ENCODE measurements at places on chromosomes 7 and 10. TPM values are rescaled to one million over a fixed set of nuclear protein-coding genes. Genes with fewer than 3 reads are reported as not detected.
A peak's percentile ranks its signal among the peaks of the same experiment; 100 is the strongest.

GRCh38 chr7:27303026-27303425 lies 60.4 kb downstream of the EVX1 start:
- no peak for DNase-seq

DNA sequence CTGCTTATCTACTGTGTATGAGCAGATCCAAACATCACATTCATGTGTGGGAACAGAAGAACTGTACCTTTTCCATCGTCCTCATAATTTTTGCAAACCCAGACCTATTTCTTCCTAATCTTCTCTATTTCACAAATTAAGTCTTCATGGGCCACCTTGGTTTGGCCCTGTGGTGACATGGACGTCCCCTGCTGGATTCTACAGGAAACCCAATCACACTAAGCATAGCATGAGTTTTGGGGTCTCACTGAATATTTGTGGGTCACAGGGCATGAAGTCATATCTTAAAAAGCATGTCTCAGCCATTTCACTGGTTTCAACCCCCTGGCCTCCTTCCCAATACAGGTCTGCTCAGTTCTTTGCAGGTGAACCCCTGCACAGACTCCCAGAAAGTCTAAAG lies 35.8 kb upstream of the CDCA7L start:
- no peak for DNase-seq

DNA sequence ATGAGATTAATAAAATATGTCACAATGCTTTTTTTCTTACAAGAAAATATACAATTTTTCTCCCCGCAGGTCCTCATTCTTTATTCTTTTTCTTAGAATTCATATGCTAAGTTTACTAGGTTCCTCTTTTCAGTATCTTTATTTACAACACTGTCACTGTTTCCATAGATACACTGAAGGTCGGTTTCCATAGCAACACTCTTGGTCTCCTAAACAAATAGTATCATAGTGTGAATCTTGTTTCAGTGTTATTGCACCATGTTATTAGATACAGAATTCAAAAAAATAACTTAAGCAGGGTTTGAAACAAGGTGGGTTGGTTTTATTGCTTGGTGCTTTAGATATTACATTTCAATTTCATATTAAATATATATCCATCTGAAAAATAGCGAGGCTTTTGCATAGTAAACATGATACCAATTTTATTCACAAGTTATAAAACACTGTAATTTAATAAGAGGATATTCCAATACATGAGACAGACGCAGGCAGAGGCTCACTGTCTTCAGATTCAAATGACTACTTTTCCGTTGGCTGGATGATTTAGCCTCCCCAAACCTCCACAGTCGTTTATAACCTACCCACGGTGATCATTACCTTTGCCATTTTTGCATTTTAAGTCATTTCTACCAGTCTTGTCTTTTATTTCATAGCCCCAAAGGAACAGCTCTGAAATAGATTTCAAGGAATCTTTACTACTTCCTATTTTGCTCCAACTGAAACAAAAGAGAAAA lies 88.9 kb upstream of the KLF6 start:
- peak; percentile 80 for DNase-seq

CALHM3 gene
- not detected for polyA plus RNA-seq

DNA sequence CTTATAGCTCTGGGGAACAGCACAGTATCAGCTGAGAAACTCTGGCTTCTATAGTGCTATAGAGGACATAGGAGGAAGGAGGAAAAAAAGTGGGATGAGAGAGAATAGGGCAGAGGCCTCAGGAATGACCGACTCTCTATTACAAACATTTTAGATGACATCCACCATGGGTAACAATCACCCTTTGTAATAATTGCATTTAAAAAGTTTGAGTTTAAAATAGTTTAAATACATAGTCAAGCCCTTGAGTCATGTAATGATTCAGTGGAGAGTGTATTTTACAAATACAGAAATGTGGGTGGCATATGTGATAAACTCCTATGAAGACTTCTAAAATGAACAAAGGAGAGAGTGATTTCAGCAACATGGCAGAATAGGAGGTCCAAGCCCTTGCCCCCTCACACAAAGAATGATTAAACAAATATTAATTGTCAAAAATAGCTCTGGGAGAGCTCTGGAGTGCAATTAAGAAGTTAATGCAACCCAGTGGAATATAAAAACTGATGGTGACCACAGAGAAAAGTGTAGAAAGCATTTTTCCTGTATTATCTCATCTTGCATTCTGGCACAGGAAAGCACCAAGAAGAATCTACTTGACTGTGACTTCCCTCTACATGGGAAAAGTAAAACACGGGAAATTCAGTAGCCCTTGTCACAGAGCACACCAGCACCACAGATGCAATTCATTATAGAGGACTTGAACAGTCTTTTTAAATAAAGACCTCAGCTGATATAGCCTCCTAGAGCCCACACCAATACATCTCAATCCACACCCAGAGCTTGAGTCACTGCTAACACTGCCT lies 569.0 kb upstream of the SORCS1 start:
- no peak for DNase-seq

GRCh38 chr7:71286924-71287323 lies 155.0 kb downstream of the GALNT17 start:
- DNase-seq = no peak

DNA sequence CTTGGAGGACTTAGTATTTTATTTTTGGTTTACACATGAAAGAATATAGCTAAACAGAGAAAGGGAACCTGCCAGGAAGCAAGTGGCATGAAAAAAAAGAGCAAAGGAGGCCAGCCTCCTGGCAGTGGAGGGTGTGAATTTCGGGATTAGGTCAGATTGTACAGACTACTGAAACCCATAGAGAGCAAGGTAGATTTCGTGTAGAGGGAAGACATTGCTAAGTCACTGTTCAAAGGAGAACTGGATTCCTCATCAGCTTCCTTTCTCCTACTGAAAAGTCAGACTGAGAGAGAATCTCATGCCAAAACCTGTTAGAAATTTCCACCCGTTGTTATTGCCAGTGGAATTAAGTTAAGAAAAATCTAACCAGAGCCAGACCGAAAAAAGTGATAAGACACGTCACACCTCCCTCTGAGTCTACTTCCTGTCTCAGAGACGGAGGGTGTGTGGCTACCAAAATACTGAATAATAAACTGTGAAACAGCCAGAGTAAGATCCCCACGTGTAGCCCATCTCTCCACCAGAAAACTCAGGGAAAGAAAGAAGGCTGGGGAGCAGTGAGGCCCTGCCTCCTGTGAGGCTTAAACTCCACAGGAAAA lies 118.8 kb downstream of the SKIDA1 start:
- DNase-seq = peak; percentile 38

ELN gene
- polyA plus RNA-seq = 87.1 TPM

OR6B1 gene
- polyA plus RNA-seq = not detected

GRCh38 chr10:112812586-112812985 lies 137.5 kb upstream of the TCF7L2 start:
- no peak for DNase-seq

DNA sequence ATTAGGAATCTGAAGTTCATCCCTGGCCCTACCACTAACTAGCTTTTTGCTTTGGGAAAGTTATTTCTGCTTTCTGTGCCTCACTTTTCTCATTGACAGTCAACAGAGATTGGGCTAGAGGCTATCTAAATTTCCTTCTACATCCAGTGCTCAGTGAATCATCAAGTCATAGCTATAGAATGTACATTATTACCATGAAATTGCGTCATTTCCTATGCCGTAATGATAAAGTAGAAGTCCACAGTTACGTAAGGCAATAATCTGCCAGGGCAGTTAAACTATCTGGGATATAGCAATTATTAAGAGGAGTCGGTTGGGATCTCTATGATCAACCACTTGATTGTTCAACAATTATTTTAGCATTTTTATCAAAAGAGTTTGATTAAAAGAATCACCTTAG lies 64.4 kb downstream of the ITGB8 start:
- DNase-seq = no peak

- DNase-seq = no peak
These were observed 46.8 kb downstream of the PIK3AP1 start for GRCh38 chr10:96673318-96674099.

- no peak for DNase-seq
These were observed 43.8 kb downstream of the ADAMTS14 start for GRCh38 chr10:70715853-70716795.

GRCh38 chr10:74418285-74418872 lies 267.4 kb downstream of the ADK start:
- DNase-seq = no peak

PFKFB3 gene
- 22.6 TPM for polyA plus RNA-seq

DNA sequence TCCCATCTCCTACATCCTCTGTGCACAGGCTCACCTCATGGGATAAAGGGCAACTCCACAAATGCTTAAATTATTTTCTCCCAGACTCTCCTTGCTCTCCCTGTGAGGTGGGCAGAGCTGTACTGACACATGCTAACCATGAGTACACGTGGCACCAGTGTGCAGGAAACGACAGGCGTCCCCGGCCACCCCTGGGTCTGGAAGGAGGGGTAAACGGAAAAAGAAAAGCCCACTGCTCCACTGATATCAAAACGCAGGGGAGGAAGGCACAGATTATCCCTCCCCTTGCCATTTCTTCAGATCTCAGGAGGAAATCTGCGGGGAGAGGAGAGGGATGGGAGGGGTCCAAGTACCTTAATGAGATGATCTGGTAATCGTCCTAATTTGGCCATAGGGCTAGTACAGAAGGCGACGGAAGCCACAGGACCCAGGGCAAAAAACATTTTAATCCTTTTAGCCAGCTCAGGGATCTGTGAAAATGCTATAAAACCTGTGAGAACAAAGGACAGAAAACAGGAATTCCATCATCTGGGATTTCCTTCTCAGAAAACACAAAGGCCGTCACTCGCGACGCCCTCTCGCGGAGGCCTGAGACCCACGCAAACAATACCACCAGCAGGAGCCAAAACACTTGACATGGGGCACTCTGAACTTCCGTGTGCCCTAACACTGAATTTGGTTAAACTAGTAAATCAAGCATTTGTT lies 17.8 kb upstream of the CH25H start:
- DNase-seq = no peak

- no peak for DNase-seq
These were observed 18.0 kb downstream of the SEMA3C start for GRCh38 chr7:80900583-80901576.

- DNase-seq = no peak
These were observed 33.2 kb upstream of the ZNF716 start for GRCh38 chr7:57416601-57417358.

GRCh38 chr7:106216923-106217542 lies 67.8 kb downstream of the NAMPT start:
- no peak for DNase-seq

HYAL4 gene
- not detected for polyA plus RNA-seq

ACSM6 gene
- polyA plus RNA-seq = not detected

SPDYE8 gene
- polyA plus RNA-seq = 0.41 TPM

DNA sequence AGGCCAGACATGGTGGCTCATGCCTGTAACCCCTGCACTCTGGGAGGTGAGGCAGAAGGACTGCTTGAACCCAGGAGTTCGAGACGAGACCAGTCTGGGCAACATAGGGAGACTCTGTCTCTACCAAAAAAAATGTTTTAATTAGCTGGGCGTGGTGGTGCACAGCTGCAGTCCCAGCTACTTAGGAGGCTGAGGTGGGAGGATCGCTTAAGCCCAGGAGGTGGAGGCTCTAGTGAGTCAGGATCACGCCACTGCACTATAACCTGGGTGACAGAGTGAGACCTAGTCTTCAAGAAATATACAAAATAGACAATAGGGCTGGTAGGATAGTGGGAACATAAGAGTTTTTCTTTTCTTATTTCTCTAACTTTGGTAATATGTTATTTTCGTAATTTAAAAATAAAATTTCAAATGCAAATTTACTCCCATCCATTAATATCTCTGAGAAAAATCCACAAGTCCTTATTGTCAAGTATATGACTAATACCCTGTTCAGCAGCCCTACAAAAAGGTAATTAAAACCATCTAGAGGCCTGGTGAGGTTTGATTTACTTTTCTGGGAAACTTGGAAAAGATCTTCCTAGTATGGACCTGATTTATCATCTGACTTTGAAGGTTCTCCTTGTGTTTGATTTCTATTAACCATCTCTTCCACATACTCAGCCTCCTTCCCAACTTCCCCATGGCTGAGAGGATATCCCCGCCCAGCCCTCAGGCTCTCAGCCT lies 50.0 kb downstream of the CREB3L2 start:
- no peak for DNase-seq

PTPRN2 gene
- 2.0 TPM for polyA plus RNA-seq

DYNC1I1 gene
- 0.58 TPM for polyA plus RNA-seq

NKX1-2 gene
- not detected for polyA plus RNA-seq

HOXA3 gene
- polyA plus RNA-seq = 11.2 TPM

AGR3 gene
- not detected for polyA plus RNA-seq

NUTM2A gene
- polyA plus RNA-seq = 3.5 TPM

PPP1R17 gene
- polyA plus RNA-seq = not detected

GIMAP5 gene
- polyA plus RNA-seq = 6.5 TPM

IFIT2 gene
- 8.0 TPM for polyA plus RNA-seq

DNA sequence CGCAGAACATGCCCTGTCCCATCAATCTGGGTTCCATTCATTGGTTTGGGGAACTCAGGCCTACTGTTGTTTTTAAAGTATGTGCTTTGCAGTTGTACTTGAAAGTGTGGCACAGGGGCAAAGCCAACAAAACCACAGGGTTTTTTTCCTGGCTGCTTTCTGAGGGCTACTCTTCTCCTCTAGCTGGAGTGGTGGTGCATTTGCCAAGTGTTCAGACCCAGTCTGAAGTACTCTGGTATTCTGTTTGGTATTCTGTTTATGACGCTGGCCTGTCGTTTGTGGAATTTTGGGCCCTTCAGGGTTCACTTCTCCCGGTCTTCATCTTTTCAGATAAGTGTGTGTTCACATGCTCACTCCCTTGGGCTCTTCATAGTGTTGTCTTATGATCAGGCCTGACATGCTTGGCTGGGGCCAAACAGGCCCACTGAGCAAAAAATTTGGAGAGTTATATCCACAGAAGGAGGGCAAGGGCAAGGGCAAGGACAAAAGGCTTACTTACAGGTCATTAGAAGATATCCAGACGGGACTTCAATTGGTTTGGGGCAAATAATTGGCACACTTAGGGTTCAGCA lies 26.3 kb downstream of the SLC26A4 start:
- DNase-seq = no peak

DNA sequence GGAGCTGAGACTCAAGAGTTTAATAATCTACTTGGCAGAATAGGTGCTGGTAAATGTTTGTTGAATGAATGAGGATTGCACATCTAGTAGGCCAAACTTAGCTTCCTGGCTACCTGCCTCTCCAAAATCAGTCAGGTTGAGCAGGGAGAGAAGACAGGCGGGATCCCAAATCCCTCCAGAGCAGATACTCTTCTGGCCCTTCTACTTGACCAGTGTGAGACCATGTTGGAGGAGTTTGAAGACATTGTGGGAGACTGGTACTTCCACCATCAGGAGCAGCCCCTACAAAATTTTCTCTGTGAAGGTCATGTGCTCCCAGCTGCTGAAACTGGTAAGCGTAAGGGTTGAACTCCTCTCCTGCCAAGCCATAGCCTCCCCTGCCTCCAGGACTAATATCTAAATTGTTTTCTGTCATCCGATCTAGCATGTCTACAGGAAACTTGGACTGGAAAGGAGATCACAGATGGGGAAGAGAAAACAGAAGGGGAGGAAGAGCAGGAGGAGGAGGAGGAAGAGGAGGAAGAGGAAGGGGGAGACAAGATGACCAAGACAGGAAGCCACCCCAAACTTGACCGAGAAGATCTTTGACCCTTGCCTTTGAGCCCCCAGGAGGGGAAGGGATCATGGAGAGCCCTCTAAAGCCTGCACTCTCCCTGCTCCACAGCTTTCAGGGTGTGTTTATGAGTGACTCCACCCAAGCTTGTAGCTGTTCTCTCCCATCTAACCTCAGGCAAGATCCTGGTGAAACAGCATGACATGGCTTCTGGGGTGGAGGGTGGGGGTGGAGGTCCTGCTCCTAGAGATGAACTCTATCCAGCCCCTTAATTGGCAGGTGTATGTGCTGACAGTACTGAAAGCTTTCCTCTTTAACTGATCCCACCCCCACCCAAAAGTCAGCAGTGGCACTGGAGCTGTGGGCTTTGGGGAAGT lies 2.2 kb upstream of the MBLAC1 start:
- DNase-seq = no peak
